NCI-H446 (cell line): ENCODE measurements at places on chromosomes 1 and 21.

GRCh38 chr1:69103705-69104385 is 463.9 kb upstream of the LRRC7 start:
- DNase-seq: no peak

DNA sequence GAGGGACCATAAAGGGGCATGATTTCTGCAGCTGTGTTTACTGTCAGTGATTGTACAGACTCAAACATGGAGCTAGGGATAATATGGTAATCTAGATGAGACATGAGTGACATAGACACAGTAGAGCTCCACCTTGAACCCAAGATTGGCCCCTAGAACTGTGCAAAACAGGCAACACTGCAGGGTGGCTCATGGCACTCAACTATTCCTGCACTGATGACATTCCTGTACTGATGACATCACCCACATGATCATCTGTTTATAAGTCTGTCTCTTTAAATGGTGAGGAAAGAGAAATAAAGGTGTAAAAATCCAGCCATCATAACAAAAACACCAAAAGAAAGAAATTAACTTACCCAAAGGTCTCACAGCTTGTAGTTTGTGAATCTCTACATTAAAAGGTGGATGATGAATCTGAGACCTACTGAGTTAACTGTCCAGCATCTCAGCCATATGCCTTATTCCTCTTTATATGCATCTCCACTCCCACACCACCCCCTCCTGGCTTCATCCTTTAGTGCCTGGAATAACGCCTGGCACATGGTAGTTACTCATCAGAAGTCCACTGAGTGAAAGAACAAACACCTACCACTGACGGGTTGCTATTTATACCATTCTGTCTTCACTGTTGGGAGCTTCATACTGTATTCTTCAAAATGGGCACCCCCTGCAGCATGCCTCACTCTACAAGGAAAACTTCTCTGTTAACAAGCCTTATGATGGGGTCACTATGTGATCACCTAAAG is at the start of gene LRRC53:
TSS of gene LRRC53 (minus strand) at position 442 of the 746 bp plus-strand sequence. CDS start 29,262 bp downstream, outside the sequence.
- DNase-seq: no peak

DNA sequence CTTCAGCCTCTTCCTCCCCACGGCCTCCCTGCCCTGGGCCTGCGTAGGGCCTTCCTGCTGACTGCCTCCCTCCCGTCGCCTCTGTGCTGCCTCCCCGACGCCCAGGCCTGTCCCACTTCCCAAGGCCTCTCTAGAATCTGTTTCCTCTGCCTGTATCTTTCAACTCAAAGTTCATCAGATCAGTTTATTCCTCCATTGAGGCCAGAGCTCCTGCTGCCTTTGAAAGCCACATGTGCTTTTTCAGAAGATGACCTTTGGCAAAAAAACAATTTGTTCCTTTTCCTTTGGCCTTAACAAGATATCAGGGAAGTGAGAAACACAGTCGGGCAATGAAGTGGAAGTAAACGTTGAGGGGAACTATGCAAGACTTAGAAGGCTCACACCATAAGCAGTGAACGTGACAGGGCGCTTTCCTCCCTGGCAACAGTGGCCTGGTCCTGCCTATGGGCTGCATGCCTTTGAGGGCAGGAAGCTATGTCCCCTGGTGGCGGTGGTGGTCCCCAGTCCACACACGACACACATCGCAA is 85.9 kb downstream of the PSMG1 start:
- no peak for DNase-seq

DNA sequence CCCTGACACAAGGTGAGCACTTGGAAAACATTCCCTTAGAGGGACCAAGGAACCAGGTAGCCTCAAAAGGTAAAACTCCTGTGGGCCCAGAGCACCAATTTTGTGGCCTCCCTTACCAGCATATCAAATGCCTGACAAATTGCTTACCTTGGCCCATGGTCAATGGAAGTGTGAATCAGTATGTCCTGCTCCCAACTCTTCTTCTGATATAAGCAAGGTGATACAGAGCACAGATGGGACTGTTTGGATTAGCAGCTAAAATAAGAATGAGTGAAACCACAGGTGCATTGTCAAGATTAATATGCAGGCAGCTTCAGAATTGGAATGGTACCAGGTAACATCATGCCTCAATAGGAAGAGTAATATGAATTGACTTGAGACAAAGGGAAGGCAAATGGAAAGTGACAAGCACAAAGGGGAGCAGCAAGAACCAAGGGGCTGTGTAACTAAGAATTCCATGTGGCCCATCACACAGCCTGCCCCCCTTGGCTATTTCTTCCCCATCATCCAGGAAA is 156.8 kb upstream of the KCND3 start:
- no peak for DNase-seq

DNA sequence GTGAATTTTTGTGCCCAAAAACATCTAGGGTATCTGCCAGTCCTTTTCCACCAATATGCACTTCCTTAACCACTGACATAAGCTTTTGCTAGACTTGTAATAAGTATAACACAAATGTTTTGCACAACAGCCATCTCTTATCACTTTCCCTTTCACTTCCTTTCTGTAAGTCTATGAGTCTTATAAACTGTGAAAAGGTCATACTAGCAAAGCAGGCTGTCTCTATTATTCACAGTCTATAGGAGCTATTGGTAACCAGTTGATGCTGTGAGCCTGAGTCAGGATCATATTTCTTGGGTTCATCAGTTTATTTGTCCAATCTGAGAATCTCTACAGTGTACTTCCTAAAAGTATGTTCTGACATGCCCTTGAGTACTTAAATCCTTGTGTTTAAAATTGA is 172.6 kb downstream of the CHRM3 start:
- no peak for DNase-seq

DNA sequence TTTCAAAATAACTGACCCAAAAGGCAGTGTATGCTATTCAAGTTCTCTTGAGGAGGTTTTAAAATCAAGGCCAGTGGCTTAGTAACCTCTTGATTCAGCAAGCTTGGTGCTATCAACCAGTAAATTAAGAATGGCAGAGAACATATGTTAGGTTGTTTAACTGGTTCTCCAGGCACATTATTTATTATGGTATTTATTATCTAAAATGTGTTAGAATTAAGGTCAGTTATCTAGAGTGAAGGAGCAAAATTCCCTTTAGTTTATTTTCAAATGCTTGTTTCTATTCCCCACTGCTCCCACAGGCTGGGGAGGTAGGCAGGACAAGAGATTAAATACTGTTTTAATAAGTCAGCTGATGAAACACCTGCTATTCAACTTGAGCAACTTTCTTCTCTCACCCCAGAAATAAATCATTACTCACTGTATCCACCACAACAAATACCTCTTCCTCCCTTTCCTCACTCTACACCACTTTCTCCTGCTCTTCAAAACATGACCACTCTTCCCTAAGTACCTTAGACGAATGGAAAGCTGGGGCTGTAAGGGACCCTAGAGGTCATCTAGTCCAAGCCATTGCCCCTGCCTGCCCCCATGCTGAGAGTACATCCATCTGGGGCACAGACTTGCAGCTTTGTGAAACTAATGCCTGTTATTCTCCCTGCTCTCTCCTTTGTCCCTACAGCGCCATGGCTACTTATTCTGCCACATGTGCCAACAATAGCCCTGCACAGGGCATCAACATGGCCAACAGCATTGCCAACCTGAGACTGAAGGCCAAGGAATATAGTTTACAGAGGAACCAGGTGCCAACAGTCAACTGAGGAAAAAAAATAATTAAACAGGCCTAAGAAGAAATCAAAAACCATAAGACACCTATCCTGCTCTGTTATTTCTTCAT is 71.7 kb downstream of the PRRX1 start:
- no peak for DNase-seq

DNA sequence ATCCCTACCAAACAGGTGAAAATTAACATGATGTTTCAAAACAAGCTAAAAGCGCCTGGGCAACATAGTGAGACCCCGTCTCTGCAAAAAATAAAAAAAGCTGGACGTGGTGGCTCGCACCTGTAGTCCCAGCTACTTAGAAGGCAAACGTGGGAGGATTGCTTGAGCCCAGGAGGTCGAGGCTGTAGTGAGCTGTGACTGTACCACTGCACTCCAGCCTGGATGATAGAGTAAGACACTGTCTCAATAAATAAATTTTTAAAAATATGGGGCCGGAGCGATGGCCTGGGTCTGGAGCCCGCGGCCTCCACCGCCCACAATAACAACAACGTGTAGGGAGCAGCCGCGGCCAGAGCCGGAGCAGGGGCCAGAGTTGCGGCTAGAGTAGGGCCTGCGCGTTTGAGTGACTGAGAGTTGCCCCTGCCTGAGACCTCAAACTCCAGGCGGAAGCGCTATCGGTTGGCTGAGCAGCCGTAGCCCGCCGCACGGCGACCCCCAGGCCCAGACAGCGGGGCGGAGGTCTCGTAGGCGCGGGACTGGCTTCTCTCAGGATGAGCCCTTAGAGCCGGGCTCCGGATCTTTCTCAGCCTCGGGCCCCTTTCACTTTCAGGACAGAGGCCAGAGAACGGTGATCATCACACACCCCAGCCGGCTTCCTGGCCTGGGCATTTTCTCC is 41.4 kb downstream of the ZMYM1 start:
- no peak for DNase-seq

GRCh38 chr21:43369124-43369523 is 57.8 kb downstream of the SIK1 start:
- no peak for DNase-seq

DNA sequence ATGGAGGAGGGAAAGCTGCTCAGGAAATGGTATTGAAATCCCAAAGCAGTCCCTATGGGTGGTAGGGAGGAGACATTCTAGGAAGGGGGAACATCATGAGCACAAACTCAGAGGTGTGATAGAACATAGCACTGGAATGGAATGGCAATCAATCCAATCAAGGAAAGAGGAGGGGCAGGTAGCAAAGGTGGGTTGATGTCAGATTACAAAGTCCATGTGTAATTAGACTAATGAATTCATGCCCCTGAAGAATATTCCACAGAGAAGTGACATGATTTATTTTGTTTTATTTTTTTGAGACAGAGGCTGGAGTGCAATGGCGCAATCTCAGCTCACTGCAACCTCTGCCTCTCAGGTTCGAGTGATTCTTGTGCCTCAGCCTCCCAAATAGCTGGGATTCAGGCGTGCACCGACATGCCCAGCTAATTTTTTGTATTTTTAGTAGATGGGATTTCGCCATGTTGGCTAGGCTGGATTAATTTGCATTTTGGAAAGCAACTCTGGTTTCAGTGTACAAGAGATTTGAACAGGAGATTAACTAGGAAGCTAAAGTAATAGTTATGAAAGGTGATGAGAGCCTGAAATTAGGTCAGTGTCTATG is 36.1 kb downstream of the DEGS1 start:
- DNase-seq: no peak

DNA sequence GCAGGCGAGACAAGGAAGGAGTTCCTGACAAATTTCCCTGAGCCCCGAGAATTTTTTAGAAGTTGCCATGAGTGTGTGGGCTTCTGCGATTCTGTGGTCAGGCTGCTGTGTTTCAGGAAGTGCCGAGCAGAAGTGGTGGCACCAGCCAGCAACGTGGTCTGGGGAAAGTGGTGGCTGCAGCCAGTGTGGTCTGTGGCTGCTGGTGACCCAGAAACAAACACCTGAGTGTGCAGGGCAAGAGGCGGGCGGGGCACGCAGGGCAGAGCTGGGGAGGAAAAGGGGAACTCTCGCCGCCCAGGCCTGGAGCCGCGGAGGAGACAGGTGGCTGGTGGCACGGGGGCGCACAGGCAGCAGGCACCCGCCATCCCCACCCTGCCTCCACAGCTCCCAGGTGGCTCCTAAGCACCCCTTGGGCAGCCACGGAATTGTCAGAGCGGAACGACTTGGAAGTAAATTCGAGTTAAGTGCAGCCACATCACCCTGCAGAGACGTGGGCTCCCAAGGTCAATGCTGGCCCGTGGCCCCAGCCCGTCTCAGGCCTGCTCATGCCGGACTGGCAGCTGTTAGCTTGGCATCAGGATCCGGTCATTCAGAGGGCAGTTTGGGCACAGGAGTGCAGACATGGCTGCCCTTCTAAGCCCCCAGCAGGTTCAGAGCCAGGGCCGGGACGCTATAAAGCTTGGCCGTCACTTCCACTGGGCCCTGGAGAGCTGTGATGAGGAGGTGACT is 25.1 kb downstream of the PRDM16 start:
- DNase-seq: no peak

DNA sequence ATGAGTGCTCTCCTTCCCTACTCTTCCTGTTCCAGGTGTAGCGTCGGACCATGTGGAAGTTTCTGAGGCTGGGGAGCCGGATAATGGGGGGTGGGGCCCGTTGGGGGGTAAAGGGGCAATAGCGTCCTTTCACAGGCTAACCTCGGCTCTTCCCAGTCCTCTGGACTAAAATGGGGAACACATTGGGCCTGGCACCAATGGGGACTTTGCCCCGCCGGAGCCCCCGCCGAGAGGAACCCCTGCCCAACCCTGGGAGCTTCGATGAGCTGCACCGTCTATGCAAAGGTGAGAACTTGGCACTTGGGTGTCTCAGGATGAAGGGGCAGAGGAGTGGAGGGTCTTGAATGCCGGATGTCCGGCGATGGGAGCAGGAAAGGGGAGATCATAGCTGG is 456 bp downstream of the TOMM40L start:
- DNase-seq: no peak

GRCh38 chr1:42372796-42373195 is 7.8 kb upstream of the RIMKLA start:
- DNase-seq: no peak

GRCh38 chr1:43275826-43276620 is 6.2 kb downstream of the TMEM125 start:
- no peak for DNase-seq

GRCh38 chr21:37463083-37463801 is 96.7 kb downstream of the DYRK1A start:
- DNase-seq: no peak

- DNase-seq: peak; percentile 73
These were observed 11.2 kb upstream of the HJV start for GRCh38 chr1:146032631-146033219.

GRCh38 chr1:41023279-41023990 is 1.9 kb upstream of the SLFNL1 start:
- DNase-seq: no peak

- peak; percentile 51 for DNase-seq
These were observed 50.8 kb downstream of the PAX7 start for GRCh38 chr1:18681423-18681835.

GRCh38 chr1:209652121-209652735 is at the start of gene LAMB3:
TSS of gene LAMB3 (minus strand) at chr1:209652425. CDS start at chr1:209650944, 1,481 bp downstream.
- DNase-seq: no peak
